ENCODE measurements at places on chromosomes 6 and 20.

DNA sequence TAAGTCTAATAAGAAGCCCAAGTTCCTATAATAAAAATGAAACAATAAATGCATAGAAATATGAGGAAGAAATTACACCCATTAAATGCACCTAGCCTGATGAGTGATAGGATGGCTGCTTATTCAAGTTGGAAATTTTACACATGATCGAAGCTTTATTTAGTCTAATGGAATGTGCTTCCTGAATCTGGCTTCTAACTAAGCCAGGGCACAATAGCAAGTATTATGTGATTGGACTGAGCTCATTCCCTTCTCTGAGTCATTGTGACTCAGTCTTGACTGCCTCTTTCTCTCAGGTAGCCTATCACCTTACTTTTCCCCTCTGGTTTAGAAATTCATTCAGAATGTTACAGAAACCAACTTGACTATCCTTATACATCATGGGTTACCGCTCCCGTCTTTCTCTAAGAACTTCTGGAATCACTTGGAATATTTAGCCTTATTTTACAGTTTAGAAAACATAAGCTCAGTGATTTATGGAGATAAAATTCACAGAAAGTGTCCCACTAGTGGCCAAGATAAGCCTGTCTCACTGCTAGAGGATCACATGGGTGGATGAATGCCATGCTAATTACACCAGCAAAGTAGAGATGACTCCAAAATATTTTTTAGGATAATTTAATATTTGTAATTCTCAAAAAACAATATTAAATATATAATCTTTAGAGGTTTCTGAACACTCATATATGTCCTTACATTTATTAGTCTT lies 505.3 kb upstream of the JAG1 start:
- DNase-seq, result no peak

GRCh38 chr6:901696-902460 lies 208.9 kb upstream of the EXOC2 start:
- DNase-seq, result no peak

GRCh38 chr6:112029045-112029822 lies 24.7 kb upstream of the CCN6 start:
- DNase-seq, result peak; percentile 57

GRCh38 chr6:39493777-39494176 lies 171.3 kb upstream of the KCNK16 start:
- no peak for DNase-seq

DNA sequence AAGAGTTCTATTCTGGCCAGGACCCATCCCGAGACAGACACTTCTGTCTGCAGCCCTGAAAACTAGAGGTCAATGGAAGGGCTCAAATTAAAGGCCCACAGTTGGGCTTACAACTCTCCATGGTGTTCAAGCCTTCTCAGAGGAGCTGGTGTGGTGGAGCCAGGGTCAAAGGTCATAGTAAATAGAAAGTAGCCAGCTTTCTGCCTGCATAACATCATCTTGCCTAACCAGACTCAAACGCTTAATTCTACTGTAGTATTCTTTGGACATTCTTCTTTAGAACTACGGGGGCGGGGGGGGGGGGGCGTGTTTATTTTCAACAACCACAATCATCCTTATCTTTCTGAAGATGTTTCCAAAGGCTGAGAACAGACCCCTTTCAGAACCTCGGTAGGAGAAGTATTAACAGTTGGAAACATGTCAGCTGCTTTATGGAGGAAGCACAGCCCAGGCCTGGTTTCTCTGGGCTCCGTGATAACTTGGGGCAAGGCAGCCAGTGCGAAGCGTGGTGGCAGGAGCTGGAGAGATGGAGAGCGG lies 1.5 kb upstream of the RREB1 start:
- DNase-seq, result no peak

DNA sequence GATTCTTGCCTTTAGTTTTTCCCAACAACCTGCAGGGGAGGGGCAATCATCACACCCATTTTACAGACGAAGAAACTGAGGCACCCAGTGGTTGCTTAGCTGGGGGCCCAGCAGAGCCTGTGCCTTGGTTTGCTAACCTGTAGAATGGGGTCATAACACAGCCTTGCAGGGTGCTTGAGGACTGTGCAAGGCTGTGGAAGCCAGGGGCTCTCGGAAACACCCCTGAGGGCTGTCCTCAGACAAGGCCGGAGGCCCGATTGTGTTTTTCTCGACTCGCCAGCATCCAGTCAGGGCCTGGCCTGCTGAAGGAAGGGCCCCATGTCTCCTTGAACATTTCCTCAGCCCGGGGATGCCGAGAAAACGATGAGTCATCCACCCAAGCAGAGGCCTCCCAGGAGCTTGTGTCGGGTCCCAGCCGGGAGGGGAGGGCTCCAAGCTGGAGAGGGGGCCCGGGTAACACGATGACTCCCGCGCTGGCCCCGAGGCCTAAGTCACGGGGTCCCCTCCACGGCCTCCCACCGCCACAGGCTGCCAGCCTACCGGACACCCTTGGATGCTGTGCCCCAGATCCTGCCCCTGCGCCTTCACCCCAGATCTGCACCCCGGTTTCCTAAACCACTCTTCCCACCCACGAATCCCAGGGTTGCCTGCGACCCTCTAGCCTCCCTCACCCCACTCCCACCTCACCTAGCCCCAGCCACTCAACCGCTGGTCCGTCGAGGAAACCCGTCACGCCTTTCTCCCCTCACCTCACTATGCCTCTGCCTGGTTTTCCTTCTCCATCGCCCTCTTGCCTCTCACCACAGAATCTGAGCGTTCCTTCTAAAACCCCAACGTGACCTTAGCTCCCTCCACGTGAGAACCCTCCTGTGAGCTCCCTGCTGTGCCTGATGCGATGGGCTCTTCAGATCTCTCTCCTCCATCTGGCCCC lies 10.6 kb downstream of the NOL4L start:
- DNase-seq, result no peak

- DNase-seq, result no peak
Observed at GRCh38 chr6:163635731-163636364, 221.3 kb downstream of the QKI start.

DNA sequence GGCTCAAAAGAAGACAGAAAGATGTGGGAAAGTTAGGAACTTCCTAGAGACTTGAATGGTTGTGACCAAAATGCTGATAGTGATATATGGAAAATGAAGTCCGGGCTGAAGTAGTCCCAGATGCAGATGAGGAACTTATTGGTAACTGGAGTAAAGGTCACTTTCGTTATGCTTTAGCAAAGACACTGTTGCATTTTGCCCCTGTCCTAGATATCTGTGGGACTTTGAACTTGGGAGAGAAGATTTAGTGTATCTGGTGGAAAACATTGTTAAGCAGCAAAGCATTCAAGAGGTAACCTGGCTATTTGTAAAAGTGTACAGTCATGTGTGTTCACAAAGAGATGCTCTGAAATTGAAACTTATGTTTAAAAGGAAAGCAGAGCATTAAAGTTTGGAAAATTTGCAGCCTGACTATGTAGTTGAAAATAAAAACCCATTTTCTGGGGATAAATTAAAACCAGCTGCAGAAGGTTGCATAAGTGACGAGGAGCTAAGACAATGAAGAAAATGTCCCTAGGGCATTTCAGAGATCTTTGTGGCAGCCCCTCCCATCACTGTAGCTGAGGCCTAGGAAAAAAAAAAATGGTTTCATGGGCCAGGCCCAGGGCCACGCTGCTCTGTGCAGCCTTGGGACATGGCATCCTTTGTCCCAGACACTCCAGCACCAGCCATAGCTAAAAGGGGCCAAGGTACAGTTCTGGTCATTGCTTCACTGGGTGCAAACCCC lies 1692.2 kb downstream of the HACE1 start:
- no peak for DNase-seq

DNA sequence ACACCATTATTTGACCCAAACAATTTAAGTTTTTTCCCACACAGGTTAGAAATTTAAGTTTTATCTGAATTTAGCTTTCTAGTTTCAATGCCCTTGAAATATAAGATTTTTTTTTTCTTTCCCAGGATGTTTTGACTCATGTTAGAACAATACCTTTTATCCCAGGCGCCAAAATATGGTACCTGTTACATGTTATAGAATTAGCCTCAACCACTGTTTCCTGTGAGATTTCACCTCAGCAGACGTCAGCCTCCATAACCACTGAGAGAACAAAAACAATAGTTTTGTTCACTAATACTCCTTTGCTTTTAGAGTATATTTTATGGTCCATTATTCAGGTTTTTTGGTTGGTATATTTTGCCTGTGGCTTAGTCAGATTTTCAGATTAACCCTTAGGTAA lies 302.9 kb downstream of the CDKAL1 start:
- DNase-seq, result peak; percentile 12

- DNase-seq, result peak; percentile 71
Observed at GRCh38 chr6:24583463-24584381, 62.3 kb downstream of the KIAA0319 start.

DNA sequence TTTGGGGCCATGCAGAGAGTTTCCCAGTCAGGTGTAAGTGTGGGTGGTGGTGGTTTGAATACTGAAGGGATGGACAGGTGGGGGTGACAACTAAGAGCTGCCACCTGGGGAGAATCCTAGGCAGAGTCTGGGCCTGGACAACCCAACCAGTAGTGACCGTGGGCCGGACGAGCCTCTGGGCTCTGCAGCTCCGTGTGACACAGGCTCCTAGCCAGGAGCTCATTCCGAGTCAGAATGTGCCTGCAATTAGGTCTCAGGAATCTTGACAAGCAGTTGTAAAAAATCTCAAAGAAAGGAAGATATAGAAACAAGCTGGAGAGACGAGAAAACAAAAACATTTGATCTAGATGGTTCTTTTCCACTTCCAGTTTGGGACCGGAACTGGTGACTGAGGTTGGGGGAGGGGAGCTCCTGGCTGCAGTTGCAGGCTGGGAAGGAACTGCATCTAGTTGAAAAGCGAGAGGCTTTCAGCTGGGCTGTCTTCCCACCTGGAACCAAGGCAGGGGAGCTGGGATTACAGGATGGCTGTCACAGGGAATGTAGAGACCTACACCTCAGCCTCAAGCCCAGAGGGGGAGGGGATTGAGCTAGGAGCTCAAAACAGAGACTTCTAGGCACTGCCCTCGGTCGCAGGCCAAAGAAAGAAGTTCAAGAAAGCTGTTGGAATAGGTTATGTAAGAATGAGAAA lies 156.9 kb downstream of the PAX1 start:
- no peak for DNase-seq

- DNase-seq, result no peak
Observed at GRCh38 chr6:170201361-170201760, 89.5 kb downstream of the DLL1 start.

GRCh38 chr6:81822568-81822967 lies 70.1 kb upstream of the TENT5A start:
- no peak for DNase-seq

DNA sequence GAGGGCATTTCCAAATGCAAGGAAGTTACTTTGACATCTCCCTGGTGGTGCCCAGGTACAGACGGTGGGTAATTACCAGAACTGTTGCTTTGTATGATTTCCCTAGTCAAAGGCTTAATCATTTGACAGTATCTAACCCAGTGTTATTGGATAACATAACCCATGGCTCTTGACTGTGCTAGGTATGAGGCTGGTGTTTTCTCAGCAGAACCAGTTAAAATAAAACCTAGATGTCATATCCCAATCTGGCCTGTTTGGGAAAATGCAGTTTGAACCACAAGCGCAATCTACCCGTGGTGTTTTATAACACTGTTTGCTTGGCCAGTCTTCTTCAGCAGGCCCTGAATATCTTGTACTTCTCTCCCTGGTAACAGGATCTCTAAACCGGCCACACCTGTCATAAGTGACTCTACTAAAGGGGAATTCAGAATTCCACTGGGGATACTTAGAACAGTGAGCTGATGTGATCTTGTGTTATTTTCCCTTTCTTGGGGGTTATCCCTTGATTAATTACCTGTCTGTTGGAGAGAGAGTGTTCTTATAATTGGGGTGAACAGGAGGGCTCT lies 32.8 kb downstream of the PPP1R14C start:
- no peak for DNase-seq

DNA sequence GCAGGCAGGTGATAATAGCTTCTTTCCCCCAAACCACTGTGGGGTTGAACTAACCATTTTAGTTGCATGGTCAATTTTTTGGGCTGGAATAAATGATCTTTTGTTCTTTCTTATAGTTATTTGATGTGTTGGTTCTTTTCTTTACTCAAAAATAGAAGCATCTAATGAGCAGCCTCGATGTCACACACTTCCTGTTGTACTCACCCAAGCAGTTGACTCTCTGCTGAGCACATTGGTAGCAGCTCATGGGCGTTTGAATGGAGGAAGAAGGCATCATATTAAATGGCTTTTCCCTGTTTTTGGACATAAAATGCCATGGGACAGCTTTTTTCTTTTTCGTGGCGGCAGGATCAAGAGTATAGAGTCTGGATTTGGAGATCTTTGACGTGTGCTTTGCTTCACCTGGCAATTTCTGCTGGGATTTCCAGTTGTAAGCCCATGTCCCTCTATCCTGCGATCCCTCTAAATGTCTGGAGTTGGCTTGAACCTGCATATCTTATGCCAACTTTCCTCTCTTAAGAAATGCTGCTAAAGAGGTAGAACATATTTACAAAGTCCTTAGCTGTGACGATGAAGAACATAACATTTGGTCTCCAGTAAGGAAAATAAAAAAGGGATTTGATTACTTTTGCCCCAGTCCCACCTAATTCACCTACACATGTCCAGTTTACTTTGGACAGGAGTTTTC lies 268.3 kb downstream of the PRL start:
- DNase-seq, result no peak

DNA sequence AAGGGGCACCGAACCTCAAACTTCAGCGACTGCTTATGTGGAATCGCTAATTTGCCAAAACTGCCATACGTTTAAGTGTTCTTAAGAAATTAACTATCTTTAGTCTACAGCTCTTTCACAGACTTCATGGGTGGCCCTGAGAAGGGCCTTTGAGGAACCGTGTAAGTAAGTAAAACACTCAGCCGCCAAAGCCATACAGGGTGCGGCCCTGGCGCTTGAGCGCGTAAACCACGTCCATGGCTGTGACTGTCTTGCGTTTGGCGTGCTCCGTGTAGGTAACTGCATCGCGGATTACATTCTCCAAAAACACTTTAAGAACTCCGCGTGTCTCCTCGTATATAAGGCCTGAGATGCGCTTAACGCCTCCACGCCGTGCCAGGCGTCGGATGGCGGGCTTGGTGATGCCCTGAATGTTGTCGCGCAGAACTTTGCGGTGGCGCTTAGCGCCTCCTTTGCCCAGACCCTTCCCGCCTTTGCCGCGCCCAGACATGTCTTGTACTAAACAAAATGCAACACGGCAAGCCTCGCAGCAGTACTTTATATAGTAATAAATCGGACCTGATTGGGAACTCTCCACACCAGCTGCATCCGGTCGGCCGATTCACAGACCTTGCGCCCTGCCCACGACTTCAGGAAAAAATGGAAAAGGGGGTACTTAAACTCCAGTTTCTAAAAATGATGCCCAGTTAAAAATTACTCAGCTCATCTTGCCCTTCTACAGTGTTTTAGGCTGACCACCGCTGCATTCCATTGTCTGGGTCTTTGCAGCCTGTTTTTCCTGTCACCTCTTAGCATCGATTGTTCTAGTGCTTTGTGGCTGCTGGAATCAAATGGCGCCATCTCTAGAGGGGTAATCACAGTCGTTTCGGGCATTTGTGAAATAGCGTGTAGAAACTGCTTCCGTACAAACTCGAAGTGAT lies 38.9 kb downstream of the OR2B2 start:
- peak; percentile 65 for DNase-seq

All from activated gamma-delta T cell treated with Interleukin-2 at 50 U/mL for 16 hours (primary cell).